H7 (cell line): ENCODE measurements at places on chromosomes 7 and 10.

GRCh38 chr7:37109843-37110242 lies 338.8 kb downstream of the ELMO1 start:
- DNase-seq: peak; percentile 52

GRCh38 chr10:109974504-109975191 lies 33.1 kb upstream of the ADD3 start:
- DNase-seq: no peak

DNA sequence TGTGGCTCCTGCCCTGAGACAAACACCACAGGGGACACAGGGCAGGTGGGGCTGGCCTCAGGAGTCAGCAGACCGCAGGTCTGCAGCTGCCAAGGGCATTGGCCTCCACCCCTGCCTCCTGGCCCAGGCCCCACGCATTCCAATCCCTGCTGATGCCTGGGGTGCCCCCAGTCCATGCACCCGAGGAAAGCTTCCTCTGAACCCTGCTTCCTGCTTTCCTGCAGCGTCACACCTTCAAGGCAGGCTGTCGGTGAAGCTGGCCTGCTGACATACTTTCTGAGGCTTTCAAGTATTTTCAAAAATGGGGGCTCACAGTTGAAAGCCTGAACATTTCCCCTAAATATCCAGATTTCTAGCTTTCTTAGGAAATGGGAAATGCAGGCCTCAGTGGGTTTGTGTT lies 22.5 kb upstream of the ANTXRL start:
- no peak for DNase-seq

DNA sequence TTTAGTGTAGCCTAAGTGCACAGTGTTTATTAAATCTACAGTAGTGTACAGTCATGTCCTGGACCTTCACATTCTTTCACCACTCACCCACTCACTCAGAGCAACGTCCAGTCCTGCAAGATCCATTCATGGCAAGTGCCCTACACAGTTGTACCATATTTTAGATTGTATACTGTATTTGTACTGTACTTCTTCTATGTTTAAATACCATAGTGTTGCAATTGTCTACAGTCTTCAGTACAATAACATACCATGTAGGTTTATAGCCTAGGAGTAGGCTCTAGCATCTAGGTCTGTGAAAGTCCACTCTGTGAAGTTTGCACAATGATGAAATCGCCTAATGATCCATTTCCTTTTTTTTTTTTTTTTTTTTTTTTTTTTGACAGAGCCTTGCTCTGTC lies 12.0 kb downstream of the EEPD1 start:
- no peak for DNase-seq

DNA sequence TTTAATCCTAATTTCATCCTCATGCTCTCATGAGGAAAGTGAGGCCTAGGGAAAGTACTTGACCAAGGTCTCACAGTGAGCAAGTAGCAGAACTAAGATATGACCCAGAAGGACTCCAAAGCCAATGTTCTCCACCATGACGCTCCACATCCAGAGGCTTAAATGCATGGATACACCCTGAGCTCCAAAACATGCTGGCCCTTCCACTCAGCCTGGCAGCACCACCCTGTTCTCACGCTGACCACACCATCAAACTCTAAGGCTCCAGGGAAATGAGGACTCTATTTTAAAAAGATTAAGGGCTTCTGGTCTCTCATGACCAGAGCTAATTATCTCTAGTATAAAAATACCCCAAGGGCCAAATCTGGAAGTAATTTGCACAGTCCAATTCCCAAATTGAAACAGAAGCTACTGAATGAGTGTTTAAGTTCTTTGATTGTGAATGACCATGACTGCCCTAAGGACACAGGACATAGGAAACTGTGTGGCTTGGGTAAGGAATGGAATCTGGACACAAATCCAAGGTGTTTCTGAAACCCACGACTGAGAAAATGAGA lies 71.1 kb upstream of the ABLIM1 start:
- DNase-seq: no peak

- DNase-seq: no peak
These were observed 22.5 kb downstream of the CALHM2 start for GRCh38 chr10:103429647-103430046.
